Adipocyte (in vitro differentiated cells): ENCODE measurements at places on chromosomes 5 and 9.

DNA sequence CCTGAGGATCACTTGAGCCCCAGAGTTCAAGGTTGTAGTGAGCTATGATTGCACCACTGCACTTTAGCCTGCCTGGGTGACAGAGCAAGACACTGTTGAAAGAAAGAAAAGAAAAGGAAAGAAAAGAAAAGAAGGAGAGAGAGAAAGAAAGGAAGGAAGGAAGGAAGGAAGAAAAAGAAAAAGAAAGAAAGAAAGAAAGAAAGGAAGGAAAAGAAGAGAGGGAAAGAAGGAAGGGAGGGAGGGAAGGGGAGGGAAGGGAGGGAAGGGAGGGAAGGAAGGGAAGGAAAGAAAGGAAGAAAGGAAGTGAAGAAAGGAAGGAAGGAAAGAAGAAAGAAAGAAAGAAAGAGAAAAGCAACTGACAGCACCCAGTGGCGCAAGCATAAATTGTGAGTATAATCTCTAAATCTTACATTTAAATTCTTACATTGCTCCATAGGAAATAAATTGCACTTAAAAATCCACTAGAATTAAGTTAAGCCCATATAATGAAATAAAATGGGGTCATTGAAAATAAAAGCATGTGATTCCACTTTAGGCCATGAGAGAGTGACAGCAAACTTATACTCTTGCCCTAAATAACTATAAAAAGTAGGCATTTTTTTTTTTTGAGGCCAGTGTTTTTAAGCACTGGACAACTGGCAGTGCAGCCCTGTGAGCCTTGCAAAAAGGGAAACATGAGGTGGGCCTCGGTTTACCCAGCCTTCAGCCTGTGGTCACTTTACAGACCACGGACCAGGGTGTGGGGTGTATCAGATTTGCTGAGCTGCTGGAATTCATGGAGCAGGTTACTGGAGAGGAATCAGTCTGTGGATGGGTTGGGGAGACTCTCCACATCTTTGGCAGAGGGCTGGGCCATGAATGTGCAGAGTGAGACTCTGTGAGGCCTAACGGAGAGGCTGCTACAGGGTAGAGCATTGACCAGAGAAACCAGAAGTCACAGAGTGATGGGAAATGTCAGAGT lies 175.5 kb downstream of the TTLL11 start:
- no peak for DNase-seq

DNA sequence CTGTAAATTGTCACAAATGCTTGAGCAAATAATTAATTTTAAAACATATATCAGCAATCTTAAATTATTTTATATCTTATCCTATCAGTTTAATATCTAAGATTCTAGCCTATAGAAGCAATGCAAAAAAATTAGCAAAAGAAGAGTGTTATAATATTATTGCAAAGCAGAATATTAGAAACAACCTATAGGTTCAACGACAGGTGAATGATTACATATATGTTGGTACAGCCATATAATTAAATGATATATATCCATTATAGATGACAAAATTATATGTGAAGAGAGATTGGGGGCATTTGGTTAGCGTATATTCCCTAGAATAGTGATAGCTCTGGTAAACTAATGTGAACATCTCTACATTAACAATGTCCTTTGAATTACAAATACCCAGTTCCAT lies at the start of gene IFNE:
TSS of gene IFNE (minus strand) at position 101 of the 400 bp plus-strand sequence. CDS start 619 bp downstream, outside the sequence.
- DNase-seq, result no peak

- DNase-seq, result peak; percentile 75
These were observed 55.8 kb downstream of the SLC22A5 start for GRCh38 chr5:132425009-132425937.

DNA sequence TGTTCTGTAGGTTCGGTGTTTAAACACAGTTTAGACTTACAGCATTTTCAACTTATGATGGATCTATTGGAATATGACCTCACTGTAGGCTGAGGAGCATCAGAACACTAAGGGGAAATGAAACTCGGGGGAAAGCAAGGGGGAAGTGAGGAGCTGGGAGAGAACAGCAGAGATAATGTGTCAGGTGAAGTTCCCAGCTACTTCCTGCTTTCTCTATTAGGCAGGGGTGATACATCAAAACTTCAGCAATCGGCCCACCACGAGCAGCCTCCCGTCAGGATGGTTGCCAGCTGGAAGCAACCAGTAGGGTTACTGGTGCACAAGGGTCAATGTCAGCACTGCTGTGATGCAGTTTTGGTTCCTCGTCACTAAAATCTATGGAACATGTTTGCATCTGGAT lies 34.3 kb downstream of the FAT2 start:
- DNase-seq, result no peak

- no peak for DNase-seq
These were observed 37.1 kb upstream of the OLFM1 start for GRCh38 chr9:135050072-135050990.

GRCh38 chr9:137241490-137242268 lies 592 bp downstream of the TUBB4B start:
- peak; percentile 83 for DNase-seq

GRCh38 chr5:73298772-73299630 lies 126.0 kb downstream of the TMEM174 start:
- peak; percentile 75 for DNase-seq

DNA sequence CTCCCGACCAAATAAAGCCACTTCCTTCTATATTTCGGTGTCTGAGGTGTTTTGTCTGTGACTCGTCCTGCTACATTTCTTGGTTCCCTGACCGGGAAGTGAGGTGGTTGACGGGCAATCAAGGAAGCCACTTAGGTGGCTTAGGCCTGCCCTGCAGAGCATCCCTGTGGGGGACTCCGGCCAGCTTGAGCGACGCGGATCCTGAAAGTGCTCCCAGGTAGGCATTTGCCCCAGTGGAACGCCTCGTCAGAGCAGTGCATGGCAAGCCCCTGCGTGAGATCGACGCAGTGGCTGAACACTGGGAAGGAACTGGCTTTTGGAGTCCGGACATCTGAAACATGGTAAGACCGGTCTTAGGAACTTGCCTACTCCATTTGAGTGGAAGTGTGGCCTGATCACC lies 157.2 kb upstream of the COX7C start:
- no peak for DNase-seq
